ENCODE measurements at places on chromosomes 16 and 17.

- no peak for DNase-seq
Measured at GRCh38 chr16:80931801-80932707, 74.6 kb downstream of the CMC2 start.

- DNase-seq: no peak
Measured at GRCh38 chr16:56783344-56783743, 53.4 kb downstream of the NUP93 start.

GRCh38 chr16:65896448-65897153, 469.9 kb upstream of the CDH5 start:
- DNase-seq: no peak

- DNase-seq: no peak
Measured at GRCh38 chr17:79132271-79133064, 57.8 kb downstream of the ENGASE start.

DNA sequence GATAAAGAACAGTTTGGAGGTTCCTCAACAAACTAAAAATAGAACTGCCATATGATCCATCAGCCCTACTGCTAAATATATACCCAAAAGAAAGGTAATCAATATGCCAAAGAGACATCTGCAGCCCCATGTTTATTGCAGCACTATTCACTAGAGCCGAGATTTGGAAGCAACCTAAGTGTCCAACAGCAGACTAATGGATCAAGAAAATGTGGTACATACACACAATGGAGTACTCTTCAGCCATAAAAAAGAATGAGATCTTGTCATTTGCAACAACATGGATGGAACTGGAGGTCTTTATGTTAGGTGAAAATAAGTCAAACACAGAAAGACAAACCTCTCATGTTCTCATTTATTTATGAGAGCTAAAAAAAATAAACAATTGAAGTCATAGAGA, 48.8 kb upstream of the NACA2 start:
- no peak for DNase-seq

- peak; percentile 32 for DNase-seq
Measured at GRCh38 chr16:46972429-46973206, 856 bp downstream of the DNAJA2 start.

- peak; percentile 26 for DNase-seq
Measured at GRCh38 chr16:86519649-86520316, 9.5 kb downstream of the FOXF1 start.
